WERI-Rb-1 (cell line): ENCODE measurements at places on chromosomes 12 and 14.

- no peak for DNase-seq
These were observed 135.0 kb upstream of the AEBP2 start for GRCh38 chr12:19304149-19304750.

GRCh38 chr12:3529281-3529680, 38.3 kb downstream of the PRMT8 start:
- DNase-seq = no peak

DNA sequence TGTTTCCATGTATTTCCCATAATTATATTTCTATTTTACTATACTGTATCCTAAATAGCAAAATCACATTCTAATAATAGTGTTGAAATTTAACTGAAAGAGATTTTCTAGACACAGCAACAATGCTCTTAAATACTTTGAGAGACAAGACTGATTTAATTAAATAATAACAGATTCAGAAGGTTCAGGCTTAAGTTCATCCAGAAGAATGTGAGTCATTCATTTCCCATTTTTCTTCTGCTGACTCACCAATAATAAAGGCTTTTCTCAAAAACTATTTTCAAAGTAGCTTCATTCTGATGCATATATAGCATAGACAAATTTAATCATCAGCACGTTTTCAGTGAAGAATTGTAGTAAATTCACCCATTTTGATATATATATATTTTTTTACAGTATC, 481.4 kb downstream of the MDGA2 start:
- DNase-seq = no peak

DNA sequence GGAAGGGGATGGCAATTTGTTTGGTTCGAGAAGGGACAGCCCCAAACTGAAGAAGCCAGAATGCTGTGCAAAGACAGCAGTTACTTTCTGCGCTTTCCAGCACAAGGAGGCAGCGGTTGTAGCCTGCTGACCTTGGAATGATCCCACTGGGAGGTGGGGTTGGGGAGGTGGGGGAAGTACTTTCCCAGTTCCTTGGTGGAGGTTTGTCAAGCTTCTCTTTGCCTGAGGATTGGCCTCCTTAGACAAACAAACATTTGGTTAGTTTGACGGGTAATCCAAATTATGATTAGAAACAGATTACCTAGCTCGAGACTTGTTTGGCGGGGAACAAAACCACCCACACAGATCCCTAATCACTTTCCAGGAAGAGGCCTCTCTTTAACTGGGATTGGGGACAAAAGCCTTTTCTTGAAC, 79.1 kb upstream of the EGLN3 start:
- peak; percentile 56 for DNase-seq

GRCh38 chr12:92072112-92072511, 73.5 kb downstream of the BTG1 start:
- DNase-seq = no peak

- DNase-seq = no peak
These were observed 7.7 kb upstream of the AMN1 start for GRCh38 chr12:31736472-31736871.

DNA sequence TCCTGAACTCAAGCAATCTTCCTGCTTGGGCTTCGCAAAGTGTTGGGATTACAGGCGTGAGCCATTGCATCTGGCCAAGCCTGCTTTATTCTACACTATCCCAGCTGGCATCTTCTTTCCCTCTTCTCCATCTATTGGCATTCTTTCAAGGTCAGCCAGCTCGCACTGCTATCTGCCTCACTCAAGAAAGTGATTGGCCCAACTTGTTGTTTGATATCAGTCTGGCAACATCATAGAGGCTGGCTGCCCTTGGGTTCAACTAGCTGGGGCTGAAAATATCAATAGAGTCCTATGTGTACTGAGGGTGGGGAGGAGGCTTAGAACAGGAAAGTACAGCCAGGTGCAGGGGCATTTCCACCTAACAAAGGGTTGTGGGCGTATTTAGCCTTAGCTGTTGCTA, 17.1 kb downstream of the GMFB start:
- no peak for DNase-seq

- no peak for DNase-seq
These were observed 145.9 kb downstream of the DUSP6 start for GRCh38 chr12:89206390-89206789.

- DNase-seq = no peak
These were observed 100.3 kb downstream of the SLC25A47 start for GRCh38 chr14:100423317-100424010.

DNA sequence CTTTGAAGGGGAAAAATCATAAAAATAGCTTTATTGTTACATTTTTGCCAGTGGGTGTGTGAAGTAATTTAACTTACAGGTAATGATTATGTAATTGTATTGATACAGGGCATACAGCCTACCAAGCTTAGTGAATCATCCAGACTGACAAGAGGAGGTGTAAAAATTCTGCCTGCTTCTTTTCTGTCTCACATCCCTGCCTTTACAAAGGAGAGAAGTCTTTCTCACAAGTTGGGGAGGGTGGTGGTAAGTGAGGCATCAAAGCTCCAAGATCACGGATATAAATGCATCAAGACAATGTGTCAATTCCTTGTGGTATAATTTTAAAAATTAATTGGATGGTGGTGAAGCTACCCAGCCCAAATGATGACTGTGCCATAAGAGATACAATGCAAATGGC, 39.0 kb upstream of the G2E3 start:
- no peak for DNase-seq

GRCh38 chr12:18146363-18146762, 56.4 kb upstream of the RERGL start:
- DNase-seq = no peak

- no peak for DNase-seq
These were observed 25.6 kb upstream of the CHPT1 start for GRCh38 chr12:101671833-101672232.

GRCh38 chr14:89165189-89166181, 251.5 kb downstream of the FOXN3 start:
- DNase-seq = no peak

DNA sequence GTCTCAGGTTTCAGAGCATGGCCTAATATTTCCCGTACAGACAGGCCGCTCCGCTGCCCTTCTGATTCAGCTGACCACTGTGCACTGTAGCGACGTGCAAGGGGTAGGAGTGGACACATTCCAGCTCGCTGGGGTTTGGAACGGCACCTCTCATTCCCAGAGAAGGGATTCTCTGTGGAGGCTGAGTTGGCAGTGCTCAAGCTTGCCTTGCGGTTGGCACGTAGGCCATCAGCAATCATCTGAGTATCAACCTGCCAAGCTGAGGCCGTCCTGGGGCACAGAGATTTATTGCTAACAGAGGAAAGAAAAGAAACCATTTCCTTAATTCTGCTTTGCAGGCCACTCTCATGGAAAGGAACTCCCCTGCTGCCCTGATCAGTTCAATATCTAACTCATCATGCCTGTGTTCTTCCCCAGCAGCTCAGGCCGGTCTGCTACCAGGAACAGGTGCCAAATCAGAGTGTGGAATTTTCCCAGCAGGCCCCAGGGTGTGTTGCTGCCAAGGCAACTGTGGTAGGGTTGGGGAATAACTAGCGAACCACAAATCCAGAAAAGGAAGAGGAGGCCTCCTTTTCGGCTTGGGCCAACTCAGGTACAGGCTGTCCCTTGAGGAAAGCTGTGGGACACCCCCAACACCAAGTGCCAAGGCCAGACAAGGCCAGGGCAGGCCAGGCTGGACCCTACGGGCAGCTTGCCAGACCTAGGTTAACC, 92.5 kb downstream of the SSPN start:
- DNase-seq = no peak

DNA sequence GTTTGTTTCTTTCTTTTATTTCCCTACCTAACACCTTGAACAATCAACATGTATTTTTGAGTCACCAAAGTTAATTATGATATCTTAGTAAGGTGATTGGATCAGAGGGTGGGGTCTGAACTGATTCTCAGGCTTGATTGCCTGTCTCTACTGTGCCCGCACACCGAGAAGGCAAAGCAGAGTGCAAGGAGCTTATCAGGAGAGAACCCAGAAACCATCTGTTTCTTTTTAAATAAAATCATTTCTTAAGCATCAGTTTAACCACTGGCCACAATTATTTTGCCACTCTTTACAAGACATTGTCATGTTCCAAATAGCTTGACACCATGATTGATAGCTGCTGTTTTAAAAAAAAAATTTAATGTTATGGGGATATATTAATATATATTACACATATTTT, 3.1 kb downstream of the GARIN2 start:
- no peak for DNase-seq

- DNase-seq = no peak
These were observed 66.9 kb downstream of the METTL25 start for GRCh38 chr12:82425241-82425640.

DNA sequence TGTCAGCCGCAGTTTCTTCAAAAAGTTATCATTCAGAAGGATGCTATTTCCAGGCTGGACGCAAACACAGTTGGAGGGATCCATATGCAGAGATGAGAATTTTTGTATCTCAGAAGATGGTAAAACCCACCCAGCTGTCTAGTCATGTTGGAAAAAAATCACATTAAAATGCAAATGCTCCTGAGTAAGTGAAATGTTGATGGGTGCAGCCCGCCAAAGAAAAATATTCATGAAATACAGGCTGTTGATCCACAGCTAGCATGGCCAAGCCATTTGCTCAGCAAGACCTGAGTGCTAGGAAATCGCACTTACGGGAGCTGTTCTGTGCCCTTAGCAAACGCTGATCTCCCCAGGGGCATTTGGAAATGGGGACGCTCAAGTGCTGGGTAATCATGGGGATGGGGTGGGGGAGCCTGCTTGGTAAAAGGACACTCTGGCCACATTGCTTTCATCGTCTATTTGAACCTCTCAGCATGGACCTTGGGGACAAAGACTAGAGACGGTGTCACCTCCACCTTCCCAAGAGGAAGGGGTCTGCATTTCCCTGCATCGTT, 25.7 kb downstream of the TUNAR start:
- no peak for DNase-seq

DNA sequence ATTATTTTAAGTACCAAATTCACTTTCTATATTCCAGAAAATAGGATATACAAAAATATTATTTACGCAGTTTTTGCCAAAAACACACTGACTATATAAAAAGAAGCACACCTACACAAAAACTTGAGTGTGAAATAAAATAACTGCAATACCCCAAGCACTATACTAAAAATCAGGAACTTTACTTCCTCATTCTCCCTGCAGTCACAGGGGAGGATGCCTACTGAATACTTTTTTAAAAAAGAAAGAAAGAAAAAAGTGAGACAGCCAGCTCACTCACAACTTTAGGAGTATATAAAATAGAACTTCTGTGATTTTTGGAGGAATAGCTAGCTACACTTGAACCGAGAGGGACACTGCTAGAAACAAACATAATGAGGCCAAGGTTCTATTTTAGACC, 12.2 kb downstream of the RPS6KA5 start:
- DNase-seq = no peak

DNA sequence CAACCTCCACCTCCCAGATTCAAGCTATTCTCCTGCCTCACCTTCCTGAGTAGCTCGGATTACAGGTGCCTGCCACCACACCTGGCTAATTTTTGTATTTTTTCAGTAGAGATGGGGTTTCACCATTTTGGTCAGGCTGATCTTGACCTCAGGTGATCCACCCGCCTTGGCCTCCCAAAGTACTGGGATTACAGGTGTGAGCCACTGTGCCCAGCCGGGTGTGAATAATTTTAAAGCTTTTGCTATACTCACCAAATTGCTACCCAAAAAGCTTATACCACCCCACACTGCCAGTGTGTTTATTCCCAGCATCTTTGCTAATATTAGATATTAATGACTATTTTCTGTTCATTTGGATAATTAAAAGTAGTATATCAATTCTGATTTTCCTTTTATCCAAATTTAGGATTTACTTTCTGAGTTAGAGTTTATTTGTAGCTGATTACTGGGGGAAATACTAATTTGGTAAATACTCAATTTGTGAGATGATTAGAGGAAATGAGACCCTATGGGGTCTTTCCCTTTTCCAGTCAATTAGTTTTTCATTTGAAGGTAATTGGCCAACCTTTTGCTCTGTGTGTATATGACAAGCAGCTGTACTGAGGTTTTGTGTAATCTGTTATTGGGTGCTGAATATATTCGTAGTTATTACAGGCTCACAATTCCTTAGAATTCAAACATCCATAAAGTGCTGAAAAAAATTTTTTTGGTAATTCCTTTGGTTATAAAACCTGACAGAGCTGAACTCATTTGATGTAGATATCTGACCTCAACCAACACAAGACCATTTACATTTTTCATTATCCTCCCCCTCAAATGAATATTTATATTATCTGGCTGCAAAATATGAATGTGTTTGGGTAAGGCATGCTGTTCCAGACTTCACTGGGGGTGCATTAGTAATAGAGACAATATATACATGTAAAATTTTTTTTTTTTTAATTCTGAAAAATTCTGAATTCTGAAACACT, 73.6 kb downstream of the ANO6 start:
- no peak for DNase-seq

DNA sequence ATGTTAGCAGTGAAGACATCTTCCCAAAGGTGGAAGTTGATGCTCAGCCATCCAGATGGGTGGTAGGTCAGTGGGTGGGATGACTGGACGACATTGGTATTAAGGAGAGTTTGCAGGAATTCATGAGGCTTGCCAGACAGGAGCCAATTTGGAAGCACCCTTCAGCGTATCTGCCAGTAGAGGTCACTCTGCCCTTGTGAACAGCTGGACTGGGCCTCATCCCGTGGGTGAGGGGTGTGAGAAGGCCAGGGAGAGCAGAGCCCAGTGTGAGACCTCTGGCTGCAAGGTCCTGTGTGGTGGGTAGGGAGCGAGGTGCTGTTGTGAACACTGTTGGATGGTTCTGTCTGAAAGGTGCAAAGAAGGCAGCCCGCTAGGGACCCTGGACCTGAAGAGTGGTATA, 37.7 kb downstream of the SLC5A8 start:
- peak; percentile 23 for DNase-seq

- DNase-seq = no peak
These were observed 119.5 kb upstream of the PMCH start for GRCh38 chr12:102317155-102317554.
